ENCODE measurements at places on chromosomes 11 and 22.

DNA sequence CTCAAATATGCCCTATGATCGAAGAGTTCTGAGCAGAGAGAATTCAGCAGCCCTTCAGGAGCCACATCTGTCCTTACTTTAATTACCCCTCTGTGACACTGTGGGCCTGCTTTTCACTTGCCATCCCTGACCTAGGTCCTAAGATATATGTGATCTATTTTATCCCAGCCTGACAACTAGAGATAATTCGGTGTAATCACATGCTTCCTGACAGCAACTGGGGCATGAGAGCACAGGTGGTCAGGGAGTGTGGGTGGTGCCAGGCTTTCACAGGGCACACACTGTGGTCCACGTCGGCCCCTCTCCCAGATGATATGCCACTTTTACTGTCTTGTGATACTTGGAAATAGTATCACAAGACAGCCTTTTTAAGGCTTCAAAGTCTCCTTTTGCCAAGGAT, 3.9 kb downstream of the TUBA8 start:
- no peak for DNase-seq

DNA sequence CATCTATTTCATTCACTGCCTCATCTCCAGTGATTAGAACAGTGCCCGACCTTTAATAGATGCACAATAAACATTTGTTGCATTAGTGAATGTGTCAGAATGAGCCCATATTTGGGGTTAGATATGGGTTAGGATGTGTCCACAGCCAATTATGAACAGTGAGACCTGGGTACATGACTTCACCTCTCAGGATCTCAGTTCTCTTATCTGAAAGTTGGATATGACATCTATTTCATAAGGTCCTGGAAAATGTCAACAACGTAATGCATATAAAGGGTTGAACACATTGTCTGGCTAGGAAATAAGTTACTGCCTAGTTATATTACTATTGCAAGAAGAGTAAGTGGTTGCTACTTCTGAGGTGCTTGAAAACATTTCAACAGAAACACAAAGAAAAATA, 79.7 kb upstream of the LDLRAD3 start:
- no peak for DNase-seq

DNA sequence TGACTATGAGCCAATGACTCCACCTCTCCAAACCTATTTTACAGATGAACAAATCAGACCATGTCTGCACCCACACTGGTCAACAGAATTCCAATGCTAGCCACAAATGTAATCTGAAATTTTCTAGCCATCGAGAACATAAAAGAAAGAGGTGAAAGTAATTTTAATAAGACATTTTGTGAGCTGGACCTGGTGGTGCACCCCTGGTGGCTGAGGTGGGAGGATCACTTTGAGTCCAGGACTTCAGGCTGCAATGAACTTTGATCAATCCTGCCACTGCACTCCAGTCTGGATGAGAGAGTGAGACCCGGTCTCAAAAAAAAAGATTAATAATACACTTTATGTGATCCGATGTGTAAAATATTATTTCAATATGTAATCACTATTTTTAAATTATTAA, 9.4 kb upstream of the RNF185 start:
- no peak for DNase-seq

- DNase-seq: no peak
Measured at GRCh38 chr11:46390331-46391171, 1.0 kb downstream of the CHRM4 start.

- DNase-seq: no peak
Measured at GRCh38 chr22:33864723-33865130, 55.5 kb downstream of the LARGE1 start.

GRCh38 chr11:117851106-117851505, 25.4 kb downstream of the FXYD6 start:
- no peak for DNase-seq

GRCh38 chr11:84720706-84721402, 906.3 kb downstream of the DLG2 start:
- no peak for DNase-seq
